Testis (tissue), 5 donors: ENCODE measurements at places on chromosomes 2 and 18. TPM values are rescaled to one million over a fixed set of nuclear protein-coding genes. Genes with fewer than 3 reads are reported as not detected.

DNA sequence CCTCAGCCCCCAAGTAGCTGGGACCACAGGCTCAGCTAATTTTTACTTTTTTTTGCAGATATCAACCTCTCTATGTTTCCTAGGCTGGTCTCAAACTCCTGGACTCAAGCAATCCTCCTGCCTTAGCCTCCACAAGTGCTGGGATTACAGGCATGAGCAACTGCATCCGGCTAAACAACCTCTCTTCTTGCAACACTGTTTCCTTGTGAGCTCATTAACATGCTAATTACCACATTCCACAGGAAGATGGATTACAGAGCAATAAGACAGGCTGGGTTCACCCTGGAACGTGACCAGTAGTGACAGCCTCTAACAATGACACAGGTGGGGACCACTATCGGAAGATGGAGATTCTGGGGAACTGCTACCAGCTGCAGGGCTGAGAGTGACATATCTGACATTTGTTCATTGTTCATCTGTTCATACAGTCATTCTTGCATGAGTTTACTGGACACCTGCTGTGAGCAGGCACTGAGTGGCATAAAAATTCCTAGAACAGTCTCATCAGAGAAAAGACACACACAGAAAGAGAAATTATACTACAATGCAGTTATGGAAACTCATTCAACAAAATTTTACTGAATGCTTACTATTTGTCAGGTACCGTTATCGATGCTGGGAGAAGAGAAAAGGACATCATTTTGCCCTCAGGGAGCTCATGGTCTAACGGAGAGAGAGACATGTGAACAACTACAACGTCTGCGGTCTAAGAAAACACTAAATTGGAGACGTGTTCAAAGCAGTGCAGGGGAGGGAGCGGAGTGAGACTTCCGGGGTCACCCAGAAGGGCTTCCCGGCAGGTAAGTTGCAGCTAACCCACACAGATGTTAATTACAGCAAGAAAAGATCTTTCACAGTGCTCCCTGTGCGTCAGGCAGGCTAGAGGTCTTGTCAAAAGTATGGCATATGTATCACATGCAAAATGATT lies 37.6 kb downstream of the PROC start:
- no peaks in the 10 kb centered on the region for H3K36me3 ChIP-seq
- no peaks in the 10 kb centered on the region for H3K4me1 ChIP-seq
- DNase-seq, result no peak
- H3K4me3 ChIP-seq, result no peak overlapping the region
- H3K27ac ChIP-seq, result no peak overlapping the region
- H3K27me3 ChIP-seq, result no peaks in the 10 kb centered on the region

DNA sequence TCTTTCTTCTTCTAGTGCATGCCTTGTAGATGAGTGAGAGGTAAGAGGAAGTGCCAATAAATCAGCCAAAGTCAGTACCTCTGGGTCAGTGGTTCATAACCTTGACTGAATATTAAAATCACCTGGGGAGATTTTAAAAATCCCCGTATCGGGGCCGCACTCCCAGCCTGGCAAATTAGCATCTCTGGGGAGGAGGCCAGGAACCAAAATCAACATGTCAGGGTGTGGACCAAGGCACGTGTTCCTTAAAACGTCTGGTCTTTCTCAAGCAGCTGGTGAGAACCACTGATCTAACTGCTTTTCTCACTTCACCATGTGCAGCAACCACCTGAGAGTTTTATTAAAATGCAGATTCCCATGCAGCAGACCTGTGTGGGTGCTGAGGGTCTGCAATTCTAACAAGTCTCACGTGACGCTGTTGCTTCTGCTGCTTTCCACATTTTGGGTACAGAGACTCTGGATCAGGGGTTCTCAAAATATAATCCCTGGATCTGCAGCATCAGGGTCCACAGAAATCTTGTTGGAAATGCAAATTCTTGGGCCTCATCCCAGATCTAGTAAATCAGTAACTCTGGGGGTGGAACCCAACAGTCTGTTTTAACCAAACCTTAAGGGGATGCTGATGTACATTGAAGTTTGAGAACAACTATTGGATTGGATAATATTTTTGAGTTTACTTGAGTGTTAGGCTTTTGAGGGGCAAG lies 49.5 kb downstream of the CHST9 start:
- no peaks in the 10 kb centered on the region for H3K27me3 ChIP-seq
- H3K36me3 ChIP-seq, result no peaks in the 10 kb centered on the region
- H3K4me1 ChIP-seq, result no peaks in the 10 kb centered on the region
- no peak overlapping the region for H3K4me3 ChIP-seq
- H3K27ac ChIP-seq, result no peak overlapping the region
- DNase-seq, result no peak

Gene NXPH2
- total RNA-seq, result not detected

DNA sequence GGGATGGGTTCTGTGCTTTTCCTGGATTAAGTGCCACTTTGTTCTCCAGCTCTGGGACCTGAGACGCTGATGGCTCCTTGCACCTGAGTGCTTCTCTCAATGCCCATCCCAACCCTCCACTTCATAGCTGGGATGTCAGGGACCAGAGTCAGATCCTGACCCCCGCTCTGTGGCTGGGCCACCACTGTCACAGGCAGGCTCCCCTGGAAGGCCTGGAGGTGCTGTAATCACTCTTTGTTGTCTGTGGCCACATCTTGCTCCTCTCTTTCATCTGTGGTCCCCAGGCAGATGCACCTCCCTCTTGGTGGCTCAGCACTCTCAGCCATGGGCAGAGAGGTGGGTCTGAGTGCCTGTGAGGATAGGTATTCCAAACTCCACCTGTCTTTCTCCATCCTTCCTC lies 62.4 kb downstream of the CAPN13 start:
- H3K27ac ChIP-seq, result no peak overlapping the region
- H3K36me3 ChIP-seq, result no peaks in the 10 kb centered on the region
- no peak for DNase-seq
- H3K27me3 ChIP-seq, result no peaks in the 10 kb centered on the region
- H3K4me3 ChIP-seq, result no peak overlapping the region

GRCh38 chr2:219247678-219248642 lies 2.7 kb downstream of the STK16 start:
- no peak overlapping the region for H3K27ac ChIP-seq
- no peaks in the 10 kb centered on the region for H3K36me3 ChIP-seq
- no peaks in the 10 kb centered on the region for H3K27me3 ChIP-seq
- DNase-seq, result no peak
- H3K4me3 ChIP-seq, result no peak overlapping the region
- peaks cover 13% of the 10 kb centered on the region for H3K4me1 ChIP-seq

DNA sequence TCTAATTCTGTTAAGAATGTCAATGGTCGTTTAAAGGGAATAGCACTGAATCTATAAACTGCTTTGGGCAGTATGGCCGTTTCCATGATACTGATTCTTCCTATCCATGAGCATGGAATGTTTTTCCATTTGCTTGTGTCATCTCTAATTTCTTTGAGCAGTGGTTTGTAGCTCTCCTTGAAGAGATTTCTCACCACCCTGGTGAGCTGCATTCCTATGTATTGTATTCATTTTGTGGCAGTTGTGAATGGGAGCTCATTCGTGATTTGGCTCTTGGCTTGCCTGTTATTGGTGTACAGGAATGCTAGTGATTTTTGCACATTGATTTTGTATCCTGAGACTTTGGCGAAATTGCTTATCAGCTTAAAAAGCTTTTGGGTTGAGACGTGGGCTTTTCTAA lies 38.3 kb upstream of the WDR75 start:
- H3K27ac ChIP-seq, result no peak overlapping the region
- no peaks in the 10 kb centered on the region for H3K4me1 ChIP-seq
- H3K36me3 ChIP-seq, result no peaks in the 10 kb centered on the region
- H3K27me3 ChIP-seq, result no peaks in the 10 kb centered on the region
- no peak overlapping the region for H3K4me3 ChIP-seq
- no peak for DNase-seq

- H3K27me3 ChIP-seq, result no peaks in the 10 kb centered on the region
- no peaks in the 10 kb centered on the region for H3K4me1 ChIP-seq
- no peak overlapping the region for H3K27ac ChIP-seq
- no peak for DNase-seq
- H3K4me3 ChIP-seq, result no peak overlapping the region
Observed at GRCh38 chr2:15990151-15991101, 50.1 kb downstream of the MYCN start.

- H3K4me1 ChIP-seq, result no peaks in the 10 kb centered on the region
- H3K27me3 ChIP-seq, result no peaks in the 10 kb centered on the region
- no peak overlapping the region for H3K27ac ChIP-seq
- no peaks in the 10 kb centered on the region for H3K36me3 ChIP-seq
- H3K4me3 ChIP-seq, result no peak overlapping the region
Observed at GRCh38 chr2:25387876-25388449, 46.2 kb upstream of the DNMT3A start.

Gene DNAJC5G
- total RNA-seq, result 57.9 TPM

Gene CD207
- 0.79 TPM for total RNA-seq

GRCh38 chr2:223688094-223688835 lies 86.1 kb upstream of the SCG2 start:
- no peaks in the 10 kb centered on the region for H3K36me3 ChIP-seq
- no peak overlapping the region for H3K4me3 ChIP-seq
- H3K4me1 ChIP-seq, result no peaks in the 10 kb centered on the region

Gene NCKAP5
- 6.3 TPM for total RNA-seq

GRCh38 chr2:215848698-215849097 lies 164.7 kb downstream of the MREG start:
- H3K27me3 ChIP-seq, result no peaks in the 10 kb centered on the region
- no peak overlapping the region for H3K27ac ChIP-seq
- H3K36me3 ChIP-seq, result no peaks in the 10 kb centered on the region
- H3K4me1 ChIP-seq, result peaks cover 9% of the 10 kb centered on the region
- DNase-seq, result no peak

- no peaks in the 10 kb centered on the region for H3K36me3 ChIP-seq
- H3K27me3 ChIP-seq, result no peaks in the 10 kb centered on the region
- no peak for DNase-seq
- H3K4me3 ChIP-seq, result no peak overlapping the region
- H3K27ac ChIP-seq, result no peak overlapping the region
Observed at GRCh38 chr2:10548626-10549025, 100.5 kb upstream of the ODC1 start.

Gene IRS1
- total RNA-seq, result 5.9 TPM

DNA sequence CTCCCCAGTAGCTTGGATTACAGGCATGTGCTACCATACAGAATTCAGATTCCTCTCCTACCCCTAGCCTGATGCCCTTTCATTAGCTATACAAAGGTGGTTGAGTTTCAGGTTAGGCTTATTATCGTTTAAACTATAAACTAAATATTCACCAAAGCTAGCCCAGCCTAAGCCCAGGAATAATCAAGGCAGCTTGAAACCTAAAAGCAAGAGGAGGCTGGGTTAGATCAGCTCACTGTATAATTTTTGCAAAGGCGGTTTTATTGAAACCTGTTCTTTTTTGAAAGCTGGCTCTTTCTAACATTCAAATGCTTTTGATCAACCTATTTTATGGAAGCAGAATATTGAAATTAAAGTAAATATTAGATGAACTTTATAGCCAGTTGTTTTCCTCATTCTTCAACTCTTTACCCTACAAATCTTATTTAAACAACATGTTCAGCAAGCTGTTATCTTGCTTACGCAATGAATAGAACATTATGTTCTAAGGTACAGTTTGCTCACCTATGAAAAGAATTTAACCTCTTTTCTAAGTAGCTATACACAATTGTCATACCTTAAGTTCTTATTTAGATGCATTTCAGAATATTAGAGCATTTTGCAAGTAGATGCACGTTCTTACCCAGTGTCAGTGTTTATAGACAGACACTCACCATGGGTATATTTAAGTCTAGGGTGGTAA lies 241.6 kb downstream of the NEDD4L start:
- peaks cover 6% of the 10 kb centered on the region for H3K4me1 ChIP-seq
- no peaks in the 10 kb centered on the region for H3K36me3 ChIP-seq
- no peak overlapping the region for H3K27ac ChIP-seq
- H3K27me3 ChIP-seq, result no peaks in the 10 kb centered on the region

DNA sequence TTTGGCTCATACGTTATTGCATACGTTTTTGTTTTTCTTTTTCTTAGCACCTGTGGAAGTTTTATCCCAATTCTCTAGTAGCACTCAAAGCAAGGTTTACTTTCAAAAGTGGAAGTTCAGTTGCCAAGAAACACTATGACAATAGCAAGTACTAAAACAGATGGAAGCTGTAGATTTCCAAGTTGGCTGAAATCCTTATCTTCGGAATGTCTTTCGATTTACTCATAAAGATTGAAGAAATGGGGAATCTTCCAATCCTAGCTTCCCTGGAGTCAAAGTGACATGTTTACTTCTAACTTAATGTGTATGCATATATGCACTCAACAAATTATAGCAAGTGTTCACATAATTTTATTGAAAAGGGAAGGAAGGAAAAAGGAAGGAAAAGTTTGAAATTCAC lies 307.4 kb downstream of the CTNNA2 start:
- H3K36me3 ChIP-seq, result no peaks in the 10 kb centered on the region
- H3K27me3 ChIP-seq, result no peaks in the 10 kb centered on the region
- no peak for DNase-seq
- H3K4me3 ChIP-seq, result no peak overlapping the region

DNA sequence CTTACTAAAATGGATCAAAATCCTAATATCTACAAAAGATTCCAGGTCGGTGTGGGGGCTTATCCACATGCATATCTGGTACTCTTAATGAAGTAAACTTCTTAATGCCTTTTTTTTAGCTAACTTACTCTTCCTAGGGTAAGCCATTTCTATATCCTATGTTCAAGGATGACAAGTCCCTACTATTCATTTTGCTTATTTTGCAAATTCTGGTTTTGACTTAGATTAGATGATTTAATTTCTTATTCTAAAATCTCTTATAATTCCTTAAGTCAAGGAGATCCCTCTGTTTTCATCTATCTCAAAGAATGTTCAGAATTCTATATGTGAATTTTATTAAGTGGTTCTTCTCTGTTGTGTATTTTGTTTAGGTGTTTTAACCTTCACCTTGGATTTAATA lies 79.7 kb downstream of the KYNU start:
- DNase-seq, result no peak
- no peaks in the 10 kb centered on the region for H3K36me3 ChIP-seq
- H3K4me1 ChIP-seq, result no peaks in the 10 kb centered on the region
- H3K27me3 ChIP-seq, result no peaks in the 10 kb centered on the region
- no peak overlapping the region for H3K4me3 ChIP-seq

Gene ARHGAP15
- 7.7 TPM for total RNA-seq

Gene C1GALT1C1L
- total RNA-seq, result 5.8 TPM

DNA sequence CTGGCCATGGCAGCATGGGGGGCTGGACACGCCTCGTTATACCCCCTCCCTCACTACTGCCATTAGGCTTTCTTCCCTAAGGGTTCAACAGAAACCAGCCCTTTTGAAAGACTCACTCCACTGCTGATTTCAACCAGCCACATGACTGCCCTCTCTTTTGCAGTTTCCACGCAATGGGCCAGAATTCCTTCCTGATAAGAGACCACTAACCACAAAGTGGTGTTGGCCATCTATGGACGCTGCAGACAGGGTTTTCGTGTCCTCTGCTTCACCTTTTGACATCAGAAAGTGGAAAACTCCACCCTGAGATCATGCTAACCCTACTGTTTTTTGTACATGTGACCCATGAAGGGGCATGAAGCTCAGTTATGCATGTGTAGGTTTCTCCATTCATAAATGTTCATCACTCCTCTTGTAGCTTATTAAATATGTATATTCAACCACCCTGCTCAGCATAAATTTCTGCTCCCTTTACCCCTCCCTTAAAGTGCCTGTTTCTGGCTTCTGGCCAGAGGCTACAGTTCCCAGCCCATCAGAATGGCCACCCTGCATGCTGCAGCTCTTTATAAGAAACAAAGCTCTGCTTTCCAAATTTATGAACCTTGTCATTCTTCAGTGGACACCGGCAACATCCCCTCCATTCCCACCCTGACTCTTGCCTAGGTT lies 106.6 kb upstream of the MSH6 start:
- H3K4me1 ChIP-seq, result no peaks in the 10 kb centered on the region
- no peaks in the 10 kb centered on the region for H3K36me3 ChIP-seq
- no peak overlapping the region for H3K4me3 ChIP-seq
- DNase-seq, result no peak
- no peaks in the 10 kb centered on the region for H3K27me3 ChIP-seq

Gene ANKRD30BL
- 41.0 TPM for total RNA-seq

GRCh38 chr18:51382081-51382480 lies 184.6 kb upstream of the MEX3C start:
- no peaks in the 10 kb centered on the region for H3K27me3 ChIP-seq
- H3K4me3 ChIP-seq, result no peak overlapping the region
- no peak for DNase-seq
- H3K4me1 ChIP-seq, result no peaks in the 10 kb centered on the region

Gene ASAP2
- 79.0 TPM for total RNA-seq
